Small intestine (tissue), 16 donors: ENCODE measurements at places on chromosomes 5 and 9. TPM values are rescaled to one million over a fixed set of nuclear protein-coding genes. Genes with fewer than 3 reads are reported as not detected.

DNA sequence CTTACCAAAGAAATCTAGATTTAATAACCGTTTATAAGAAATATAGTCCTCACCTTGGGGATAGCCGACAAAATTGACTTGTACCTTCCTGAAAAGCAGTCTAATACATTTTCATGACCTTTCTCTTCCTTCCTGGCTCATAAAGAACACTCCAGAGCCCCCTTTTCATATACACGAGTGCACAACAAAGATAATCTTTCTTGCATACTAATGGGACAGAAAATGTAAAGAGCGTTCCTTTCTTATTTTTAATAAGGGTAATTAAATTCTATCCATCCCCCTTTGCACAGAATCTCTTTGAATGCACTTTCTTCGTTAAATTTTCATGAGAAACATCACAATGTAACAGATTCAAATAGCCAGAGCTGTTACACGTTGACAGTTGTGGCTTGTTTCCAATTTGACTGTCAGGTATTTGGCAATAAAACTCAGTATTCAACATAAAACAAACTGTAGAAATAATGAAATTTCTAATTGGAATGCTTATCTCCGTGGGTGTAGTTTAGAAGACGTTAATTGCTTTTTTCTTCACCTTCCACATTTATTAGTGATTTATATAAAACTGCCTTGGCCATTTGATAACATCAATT lies 732.3 kb upstream of the DMAC1 start:
- no peaks in the 10 kb centered on the region for H3K36me3 ChIP-seq
- H3K27ac ChIP-seq = no peak overlapping the region
- H3K4me3 ChIP-seq = no peak overlapping the region
- H3K27me3 ChIP-seq = no peaks in the 10 kb centered on the region
- H3K4me1 ChIP-seq = no peaks in the 10 kb centered on the region
- DNase-seq = no peak

DNA sequence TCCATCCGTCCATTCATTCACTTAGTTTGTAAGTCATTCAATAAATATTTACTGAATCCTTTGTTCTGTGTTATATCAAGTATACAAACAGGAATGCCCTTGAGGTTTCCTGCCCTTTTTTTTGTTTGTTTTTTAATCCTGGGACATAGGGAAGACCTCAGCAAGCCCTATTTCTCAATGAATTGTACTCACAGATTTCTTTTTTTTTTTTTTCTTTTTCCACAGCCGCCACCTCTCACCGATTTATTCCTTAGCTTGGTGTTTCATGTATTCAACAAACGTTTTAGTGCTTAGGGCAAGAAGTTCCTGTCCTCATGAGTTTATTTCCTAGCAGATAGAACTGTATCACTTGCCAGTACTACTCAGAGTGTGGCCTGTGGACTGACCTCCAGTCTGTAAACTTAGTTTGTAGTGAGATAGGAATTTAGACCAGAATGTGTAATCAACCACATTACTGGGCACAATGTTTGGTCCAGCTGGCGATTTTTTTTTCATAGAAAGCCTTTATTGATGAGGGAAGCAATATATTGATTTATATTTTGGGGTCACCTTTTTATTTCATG lies 35.4 kb upstream of the C5orf47 start:
- no peak overlapping the region for H3K4me3 ChIP-seq
- no peak for DNase-seq
- no peaks in the 10 kb centered on the region for H3K27me3 ChIP-seq

GRCh38 chr5:143142596-143143435 lies 260.7 kb downstream of the NR3C1 start:
- H3K36me3 ChIP-seq = peaks cover 6% of the 10 kb centered on the region
- no peak overlapping the region for H3K27ac ChIP-seq
- H3K4me1 ChIP-seq = peaks cover 9% of the 10 kb centered on the region
- DNase-seq = no peak
- no peak overlapping the region for H3K4me3 ChIP-seq

DNA sequence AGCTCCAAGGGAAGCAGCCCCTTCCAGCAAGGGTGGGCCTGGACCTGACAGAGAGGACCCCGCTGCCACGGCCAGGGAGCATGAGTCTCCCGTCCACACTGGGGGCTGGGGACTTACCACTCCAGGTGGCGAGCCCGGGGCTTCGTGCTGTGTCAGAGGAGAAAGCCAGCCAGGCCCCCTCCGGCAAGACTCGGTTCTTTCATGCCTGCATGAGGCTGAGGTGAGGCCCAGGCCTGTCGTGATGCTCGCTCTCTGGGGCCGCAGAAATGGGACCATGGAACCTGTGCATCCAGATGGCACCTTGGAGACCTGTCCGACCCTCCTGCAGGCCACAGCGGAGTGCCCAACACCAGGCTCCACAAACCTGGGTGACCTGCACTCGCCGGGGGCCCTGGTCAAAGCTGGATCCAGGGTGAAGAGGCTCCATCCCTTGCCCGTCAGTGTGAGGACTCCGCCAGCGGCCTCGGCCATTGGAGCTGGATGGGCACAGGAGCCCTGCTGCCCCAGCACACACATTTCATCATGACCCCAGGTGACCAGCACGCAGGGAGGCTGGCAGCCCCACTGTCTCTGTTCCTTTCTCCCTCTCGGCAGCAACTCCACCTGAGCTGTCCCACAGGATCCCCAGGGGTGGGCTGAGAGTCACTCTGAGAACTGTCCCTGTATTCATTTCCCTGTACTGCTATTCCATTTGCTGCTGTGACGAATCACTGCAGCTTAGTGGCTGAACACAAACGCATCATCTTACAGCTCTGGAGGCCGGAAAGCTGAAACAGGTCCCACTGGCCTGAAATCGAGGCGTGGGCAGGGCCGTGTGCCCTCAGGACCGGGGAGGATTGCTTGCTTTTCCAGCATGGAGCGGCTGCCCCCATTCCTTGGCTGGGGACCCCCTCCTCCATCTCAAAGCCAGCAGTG lies 24.4 kb downstream of the SLC6A18 start:
- H3K4me3 ChIP-seq = no peak overlapping the region
- H3K27me3 ChIP-seq = peaks cover 3% of the 10 kb centered on the region
- H3K27ac ChIP-seq = no peak overlapping the region
- no peaks in the 10 kb centered on the region for H3K4me1 ChIP-seq
- H3K36me3 ChIP-seq = no peaks in the 10 kb centered on the region

DNA sequence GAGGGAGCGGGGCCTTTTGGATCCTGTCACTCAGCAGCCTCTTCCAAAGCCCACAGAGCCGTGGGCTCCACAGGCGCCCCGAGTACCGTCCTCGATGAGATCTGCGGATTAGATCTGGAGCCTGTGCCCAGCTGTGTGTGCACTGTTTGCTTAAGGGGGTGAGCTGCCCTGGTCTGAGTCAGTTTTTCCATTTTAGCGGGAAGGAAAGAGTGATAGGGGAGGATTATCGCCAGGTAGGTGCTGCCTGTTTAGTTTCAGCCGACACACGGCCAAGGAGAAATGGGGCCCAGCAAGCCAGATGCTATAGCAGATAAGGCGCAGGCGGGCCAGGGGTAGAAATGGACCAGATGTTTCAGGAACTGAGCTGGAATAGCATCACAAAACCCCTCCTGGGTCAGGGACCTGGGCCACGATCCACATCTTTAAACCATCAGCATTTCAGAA lies 18.1 kb downstream of the COL5A1 start:
- H3K36me3 ChIP-seq = peaks cover 6% of the 10 kb centered on the region
- H3K27ac ChIP-seq = no peak overlapping the region
- no peaks in the 10 kb centered on the region for H3K4me1 ChIP-seq
- no peaks in the 10 kb centered on the region for H3K27me3 ChIP-seq

Gene OBP2B
- not detected for polyA plus RNA-seq

Gene MAP1B
- 4.3 TPM for polyA plus RNA-seq

Gene PRUNE2
- 13.5 TPM for polyA plus RNA-seq

Gene SLC24A2
- not detected for polyA plus RNA-seq

Gene FAT2
- not detected for polyA plus RNA-seq
